ENCODE measurements at places on chromosomes 7 and 10.

DNA sequence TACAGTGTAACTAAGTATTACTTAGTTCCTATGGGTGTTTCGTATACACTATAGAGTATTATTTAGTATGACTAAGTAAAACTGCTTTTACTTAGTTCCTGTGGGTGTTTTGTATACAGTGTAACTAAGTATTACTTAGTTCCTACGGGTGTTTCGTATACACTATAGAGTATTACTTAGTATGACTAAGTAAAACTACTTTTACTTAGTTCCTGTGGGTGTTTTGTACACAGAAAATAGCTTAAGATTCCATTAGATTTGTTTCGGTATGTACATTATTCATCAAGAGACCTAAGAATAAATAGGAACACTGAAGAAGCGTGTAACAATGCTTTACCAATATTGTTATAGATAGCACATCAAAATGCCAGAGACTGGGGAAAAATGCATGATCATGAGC is 25.0 kb downstream of the IGF2BP3 start:
- DNase-seq: no peak

DNA sequence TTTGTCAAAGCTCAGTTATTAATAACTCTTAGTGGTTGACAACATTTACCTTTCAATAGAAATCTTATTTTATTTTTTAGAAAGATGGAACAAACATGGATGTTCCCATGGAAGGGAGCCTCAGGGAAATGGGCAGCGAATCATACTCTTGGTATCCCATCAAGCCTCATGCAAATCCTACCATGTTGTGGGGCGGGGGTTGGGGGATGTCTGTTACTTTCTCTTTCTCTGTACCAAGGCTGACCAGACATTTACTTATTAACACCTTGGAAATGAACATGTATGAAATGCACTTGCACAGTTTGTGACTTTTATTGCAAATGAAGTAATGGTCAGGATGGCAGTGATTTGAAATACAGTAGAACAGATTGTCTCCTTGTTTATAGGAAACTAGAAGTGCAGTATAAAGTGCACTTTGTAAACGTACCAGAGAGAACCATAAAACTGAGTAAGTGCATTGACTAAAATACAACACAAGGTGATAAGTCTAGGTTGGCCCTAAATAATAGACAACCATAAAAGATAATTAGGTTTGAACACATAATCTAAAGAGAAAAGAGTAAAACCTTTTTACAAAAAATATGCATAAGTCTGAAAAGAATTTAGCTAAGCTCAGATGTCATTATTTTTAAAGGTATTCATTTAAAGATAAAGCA is 32.4 kb downstream of the SEMA3D start:
- DNase-seq: no peak

GRCh38 chr7:110017405-110017804 is 1073.5 kb upstream of the LRRN3 start:
- no peak for DNase-seq

DNA sequence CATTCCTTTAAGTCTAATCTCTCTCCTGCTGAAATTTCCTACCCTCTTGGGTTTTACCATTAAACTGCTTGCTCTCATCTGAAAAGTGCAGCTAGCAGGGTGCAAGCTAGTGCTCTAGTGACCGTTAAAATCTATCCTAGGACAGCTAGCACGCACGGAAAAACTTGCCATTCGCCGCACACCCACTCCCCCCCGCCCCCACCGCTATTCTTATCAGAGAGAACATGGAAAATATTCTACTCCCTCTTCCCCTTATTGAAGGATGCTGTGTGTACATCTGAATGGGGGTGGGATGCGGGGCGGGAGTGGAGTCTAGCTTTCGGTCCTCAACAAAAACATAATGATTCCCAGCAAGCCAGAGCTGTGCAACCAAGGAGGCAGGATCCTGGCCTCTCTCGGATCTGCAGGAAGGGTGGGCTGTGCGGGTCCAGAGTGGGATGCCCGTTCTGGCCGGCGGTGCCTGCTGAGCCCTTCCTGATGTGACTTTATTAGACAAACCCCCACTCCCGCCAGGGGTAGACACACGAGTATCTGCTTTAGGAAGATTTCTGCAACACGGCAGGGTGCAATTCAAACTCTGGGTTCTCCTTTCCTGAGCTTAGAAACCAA is 1.1 kb upstream of the ADRA2A start:
- DNase-seq: no peak

- DNase-seq: no peak
Observed at GRCh38 chr10:47043928-47044538, 132.8 kb downstream of the PTPN20 start.

DNA sequence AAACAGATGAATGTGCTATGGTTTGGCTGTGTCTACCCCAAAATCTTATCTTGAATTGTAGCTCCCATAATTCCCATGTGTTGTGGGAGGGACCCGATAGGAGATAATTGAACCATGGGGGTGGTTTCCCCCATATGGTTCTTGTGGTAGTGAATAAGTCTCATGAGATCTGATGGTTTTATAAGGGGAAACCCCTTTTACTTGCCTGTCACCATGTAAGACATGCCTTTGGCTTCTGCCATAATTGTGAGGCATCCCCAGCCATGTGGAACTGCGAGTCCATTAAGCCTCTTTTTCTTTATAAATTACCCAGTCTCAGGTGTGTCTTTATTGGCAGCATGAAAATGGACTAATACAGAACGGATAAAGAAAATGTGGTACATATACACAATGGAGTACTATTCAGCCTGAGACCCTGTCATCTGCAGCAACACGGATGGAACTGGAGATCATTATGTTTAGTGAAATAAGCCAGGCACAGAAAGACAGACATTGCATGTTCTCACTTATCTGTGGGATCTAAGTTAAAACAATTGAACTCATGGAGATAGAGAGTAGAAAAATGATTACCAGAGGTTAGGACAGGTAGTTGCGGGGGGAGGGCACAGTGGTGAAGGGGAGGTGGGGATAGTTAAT is 587.6 kb upstream of the NRP1 start:
- DNase-seq: no peak

DNA sequence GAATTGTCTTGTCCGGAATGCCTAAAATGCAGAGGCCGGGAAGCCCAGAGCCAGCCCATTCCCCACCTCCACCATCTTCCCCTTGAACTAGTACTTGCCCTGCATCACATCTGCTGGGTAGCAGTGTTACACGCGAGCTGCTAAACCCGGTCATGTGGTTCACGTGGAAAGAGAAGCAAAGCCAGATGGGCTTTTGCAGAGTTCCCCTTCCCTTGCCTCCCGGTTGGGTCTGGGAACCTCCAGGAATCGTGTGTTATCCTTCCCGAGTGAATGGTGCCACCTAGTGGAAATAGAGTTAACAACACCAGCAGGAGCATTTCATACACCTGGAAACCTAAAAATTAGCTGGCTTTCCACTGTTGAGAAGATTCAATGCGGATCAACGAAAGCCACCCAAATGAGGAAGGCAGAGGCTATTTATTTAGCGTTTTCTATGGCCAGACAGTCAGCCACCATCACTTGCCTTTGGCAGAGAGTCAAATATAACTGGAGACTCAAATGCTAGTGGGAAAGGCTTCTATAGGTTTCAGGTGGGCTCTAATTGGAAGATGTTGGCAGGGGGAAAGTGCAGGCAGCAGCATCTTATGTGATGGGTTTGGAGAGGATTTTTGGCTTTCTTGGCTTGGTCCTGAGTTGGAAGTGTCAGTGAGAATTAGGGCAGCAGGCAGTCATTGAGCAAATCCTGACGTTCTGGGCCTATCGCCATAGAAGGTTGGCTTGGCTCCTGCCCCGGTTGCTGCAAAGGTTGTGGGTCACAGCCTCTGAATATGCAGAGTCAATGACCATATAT is 12.9 kb upstream of the DENND2A start:
- DNase-seq: peak; percentile 46

DNA sequence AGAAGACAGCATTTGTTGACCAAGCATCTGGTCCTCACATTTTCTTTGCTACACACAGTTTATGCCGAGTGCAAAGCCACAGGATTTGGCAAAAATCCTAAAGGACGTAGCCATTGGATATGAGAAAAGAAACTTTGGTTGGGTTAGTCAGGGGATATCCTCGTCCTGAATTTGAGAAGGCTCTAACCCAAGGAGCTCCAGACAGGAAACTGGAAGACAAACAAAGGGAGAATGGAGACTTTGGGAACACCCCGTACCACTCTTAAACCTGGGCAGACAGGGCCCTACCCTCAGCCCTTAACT is 146.6 kb upstream of the FRMD4A start:
- DNase-seq: no peak

- DNase-seq: peak; percentile 98
Observed at GRCh38 chr7:142808802-142809583, 38.2 kb downstream of the PRSS2 start.

GRCh38 chr10:6045314-6045848 is 16.8 kb downstream of the IL2RA start:
- peak; percentile 33 for DNase-seq

DNA sequence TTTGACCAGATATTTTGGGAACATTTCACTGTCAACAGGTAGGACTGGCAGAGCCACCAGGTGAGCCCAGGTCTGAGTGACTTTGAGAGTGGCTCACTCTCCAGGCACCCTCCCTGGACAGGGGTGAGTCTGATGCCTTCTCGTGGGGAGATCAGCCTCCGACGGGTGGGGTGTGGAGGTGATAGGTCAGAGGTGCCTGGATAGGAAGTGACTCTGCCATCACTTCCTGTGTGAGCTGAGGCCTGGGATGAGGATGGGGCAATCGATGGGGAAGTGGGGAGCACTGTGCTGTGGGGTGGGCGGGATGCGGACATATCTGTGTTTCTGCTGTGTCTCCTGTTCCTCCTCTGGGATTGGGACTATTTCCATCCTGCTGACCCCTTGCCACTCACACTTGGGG is 34.6 kb downstream of the IFT22 start:
- no peak for DNase-seq

- DNase-seq: no peak
Observed at GRCh38 chr10:111934931-111935330, 248.6 kb downstream of the GPAM start.

GRCh38 chr10:100419911-100420449 is 42.8 kb upstream of the WNT8B start:
- DNase-seq: no peak

DNA sequence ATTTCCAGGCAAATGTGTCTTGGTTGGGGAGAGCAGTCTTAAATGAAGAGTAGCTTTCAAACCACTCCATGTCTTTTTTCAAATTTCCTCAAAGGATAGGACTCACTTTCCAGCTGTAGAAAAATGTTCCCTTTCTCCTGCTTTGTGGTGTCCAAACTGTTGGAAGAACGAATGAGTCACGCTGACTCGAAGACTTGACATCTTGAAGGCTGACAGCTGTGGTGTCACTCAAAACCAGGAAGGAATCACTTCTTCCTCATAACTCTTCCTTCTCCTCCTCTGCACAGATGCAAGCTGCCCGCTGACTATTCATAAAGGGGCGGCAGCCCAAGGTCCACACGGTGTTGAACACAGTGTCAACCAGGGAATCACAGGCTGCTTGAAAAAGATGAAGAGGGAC is 19.2 kb downstream of the PLA2G12B start:
- DNase-seq: no peak

DNA sequence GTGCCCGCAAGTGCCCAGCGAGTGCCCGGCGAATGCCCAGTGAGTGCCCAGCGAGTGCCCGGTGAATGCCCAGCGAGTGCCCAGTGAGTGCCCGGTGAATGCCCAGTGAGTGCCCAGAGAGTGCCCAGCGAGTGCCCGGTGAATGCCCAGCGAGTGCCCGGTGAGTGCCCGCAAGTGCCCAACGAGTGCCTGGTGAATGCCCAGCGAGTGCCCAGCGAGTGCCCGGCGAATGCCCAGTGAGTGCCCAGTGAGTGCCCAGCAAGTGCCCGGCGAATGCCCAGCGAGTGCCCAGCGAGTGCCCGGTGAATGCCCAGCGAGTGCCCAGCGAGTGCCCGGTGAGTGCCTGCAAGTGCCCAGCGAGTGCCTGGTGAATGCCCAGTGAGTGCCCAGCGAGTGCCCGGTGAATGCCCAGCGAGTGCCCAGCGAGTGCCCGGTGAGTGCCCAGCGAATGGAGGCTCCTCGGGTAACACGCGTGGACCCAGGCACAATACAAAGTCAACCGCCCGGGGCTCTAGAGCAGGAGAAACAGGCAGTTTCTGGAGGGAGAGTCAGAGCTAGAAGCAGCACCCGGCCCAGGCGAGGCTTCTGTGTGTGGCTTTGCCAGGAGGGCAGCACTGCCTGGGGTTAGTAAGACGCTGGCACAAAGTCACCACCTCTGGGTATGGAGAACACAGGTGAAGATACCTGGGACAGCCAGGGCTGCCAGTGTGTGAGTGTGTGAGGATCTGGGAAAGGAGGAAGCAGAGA is 38.2 kb upstream of the CFAP46 start:
- no peak for DNase-seq

GRCh38 chr10:77377034-77377433 is 260.6 kb downstream of the KCNMA1 start:
- no peak for DNase-seq

GRCh38 chr7:91137788-91138368 is 126.4 kb upstream of the FZD1 start:
- DNase-seq: no peak

DNA sequence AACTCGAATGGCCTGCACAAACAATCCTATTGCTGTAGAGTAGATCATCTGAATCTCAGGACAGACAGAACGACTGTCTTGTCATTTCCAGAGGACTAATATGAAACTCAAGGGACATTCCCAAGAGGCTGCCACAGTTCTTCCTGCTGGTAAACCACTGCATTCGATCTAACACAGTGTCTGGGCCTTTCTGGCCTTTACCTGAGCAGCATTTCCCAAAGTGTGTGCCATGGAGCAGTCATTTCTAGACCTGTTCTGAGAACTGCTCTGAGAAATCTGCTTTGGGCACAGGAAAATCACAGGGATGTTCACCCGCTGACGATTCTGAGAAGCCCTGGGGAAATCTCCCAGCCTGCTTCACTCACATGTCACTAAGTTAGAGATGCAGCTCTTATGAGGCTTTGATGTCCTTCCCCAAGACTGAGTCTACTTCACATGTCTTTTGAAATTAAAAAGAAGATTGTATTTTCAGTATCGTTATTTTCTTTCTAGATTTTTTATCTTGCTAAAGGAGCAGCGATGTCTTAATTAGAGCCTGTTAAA is 18.4 kb downstream of the GPNMB start:
- DNase-seq: no peak

DNA sequence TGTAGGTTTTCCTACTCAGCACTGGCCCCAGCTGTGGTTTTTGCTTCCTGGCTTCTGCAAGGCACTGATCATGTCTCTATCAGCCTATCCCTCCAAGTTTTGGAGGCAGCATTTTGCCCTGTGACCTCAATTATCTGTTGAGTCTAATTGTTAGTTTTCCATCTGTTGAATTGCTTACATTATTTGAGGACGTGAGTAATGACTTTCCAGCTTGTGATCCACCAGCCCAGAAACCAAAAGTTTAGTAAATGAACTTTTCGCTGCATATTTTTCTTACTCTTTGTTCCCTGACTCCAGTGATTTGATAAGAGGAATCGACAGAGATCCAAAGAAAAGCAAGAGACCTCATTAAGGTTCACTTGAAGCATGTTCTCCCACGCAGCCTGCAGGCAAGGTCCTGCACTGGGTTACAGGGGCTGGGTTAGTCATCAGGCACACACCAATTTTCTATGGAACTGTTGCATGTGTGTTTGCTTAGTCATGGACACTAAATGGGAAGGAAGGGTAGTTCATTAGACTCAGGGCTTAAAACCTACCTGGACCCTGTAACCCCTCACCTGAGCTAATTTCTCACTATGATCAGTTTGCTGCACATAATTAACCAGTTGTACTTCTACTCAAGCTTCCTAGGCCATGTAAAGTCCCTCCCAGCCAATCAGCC is 57.2 kb downstream of the AKR1E2 start:
- no peak for DNase-seq

- DNase-seq: no peak
Observed at GRCh38 chr7:34236057-34236456, 330.7 kb downstream of the BMPER start.

- DNase-seq: no peak
Observed at GRCh38 chr7:16034353-16034752, 347.9 kb upstream of the MEOX2 start.

- no peak for DNase-seq
Observed at GRCh38 chr7:35705932-35706461, 11.1 kb upstream of the HERPUD2 start.

Data from CD4-positive, alpha-beta memory T cell (primary cell).